ENCODE measurements at places on chromosomes 7 and 10.

GRCh38 chr7:3156508-3156907 is 112.8 kb upstream of the CARD11 start:
- no peak for DNase-seq

GRCh38 chr10:92965314-92965713 is 95.3 kb upstream of the CYP26C1 start:
- peak; percentile 3 for DNase-seq

- DNase-seq, result no peak
Observed at GRCh38 chr10:103897241-103897774, 20.7 kb downstream of the STN1 start.

DNA sequence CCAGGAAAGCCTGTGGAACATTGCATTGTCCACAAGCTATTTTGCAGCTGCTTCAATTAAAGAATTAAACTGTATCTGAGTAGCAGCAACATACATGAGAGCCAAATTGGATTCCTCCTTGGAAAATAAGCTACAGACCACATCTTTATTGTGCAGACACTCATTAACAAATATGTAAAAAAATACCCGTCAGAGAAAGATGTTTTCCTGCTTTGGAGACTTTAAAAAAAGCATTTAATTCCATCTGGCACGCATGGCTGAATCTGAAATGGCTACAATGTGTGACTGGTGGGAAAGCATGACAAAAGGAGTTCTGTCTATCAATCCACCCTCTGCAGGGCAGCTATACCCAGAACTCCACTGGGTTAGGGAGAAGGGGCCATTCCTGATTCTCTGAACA is 73.1 kb upstream of the HPS1 start:
- DNase-seq, result no peak

DNA sequence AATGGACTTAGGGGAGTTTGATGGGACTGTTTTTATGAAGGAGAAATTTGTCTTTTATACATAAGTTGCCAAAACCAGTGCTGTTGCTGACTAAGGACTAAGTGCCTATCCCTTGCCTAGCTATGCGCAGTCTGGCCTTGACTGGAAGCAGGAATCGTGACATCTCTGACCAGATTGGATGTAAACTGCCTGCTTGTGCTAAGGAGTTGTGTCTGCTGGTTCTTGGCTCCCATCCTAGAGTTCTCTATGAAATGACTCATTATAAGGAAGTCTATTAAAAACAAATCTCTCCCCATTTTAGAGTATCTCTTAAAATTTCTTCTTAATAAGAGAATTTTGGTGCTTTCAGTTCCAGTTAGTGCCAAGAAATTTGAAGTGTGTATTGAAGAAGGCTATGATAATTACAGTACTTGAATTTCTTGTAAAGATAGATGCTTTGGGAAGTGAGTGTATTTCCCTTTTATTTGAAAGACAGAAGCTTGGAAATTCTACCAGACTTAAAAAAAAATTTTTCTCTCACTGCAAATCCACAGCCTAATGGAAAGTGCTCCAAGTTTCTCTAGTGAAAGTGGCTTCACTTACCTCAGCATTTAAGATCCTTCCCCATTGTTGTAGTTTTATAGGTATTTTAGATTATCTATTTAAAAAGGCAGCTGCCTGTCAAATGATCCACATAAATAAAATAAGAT is 77.6 kb downstream of the BICC1 start:
- DNase-seq, result no peak

DNA sequence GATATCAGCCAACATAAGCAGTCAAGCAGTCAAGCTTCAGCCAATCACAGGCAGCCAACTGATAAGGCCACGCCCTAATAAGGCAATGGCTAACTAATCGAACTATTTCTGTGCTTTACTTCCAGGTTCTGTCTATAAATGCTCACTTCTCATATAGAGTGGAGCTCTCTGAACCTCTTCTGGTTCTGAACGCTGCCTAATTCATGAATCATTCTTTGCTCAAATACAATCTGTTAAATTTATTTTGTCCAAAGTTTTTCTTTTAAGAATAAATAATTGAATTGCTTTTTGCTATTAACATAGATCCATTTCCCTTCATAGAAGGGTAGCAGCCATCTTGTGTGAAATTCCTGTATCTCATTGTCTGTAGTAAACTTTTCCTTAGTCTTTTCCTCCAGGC is 97.9 kb upstream of the TMEM72 start:
- no peak for DNase-seq

GRCh38 chr10:44044549-44044948 is 340.3 kb downstream of the CXCL12 start:
- no peak for DNase-seq

DNA sequence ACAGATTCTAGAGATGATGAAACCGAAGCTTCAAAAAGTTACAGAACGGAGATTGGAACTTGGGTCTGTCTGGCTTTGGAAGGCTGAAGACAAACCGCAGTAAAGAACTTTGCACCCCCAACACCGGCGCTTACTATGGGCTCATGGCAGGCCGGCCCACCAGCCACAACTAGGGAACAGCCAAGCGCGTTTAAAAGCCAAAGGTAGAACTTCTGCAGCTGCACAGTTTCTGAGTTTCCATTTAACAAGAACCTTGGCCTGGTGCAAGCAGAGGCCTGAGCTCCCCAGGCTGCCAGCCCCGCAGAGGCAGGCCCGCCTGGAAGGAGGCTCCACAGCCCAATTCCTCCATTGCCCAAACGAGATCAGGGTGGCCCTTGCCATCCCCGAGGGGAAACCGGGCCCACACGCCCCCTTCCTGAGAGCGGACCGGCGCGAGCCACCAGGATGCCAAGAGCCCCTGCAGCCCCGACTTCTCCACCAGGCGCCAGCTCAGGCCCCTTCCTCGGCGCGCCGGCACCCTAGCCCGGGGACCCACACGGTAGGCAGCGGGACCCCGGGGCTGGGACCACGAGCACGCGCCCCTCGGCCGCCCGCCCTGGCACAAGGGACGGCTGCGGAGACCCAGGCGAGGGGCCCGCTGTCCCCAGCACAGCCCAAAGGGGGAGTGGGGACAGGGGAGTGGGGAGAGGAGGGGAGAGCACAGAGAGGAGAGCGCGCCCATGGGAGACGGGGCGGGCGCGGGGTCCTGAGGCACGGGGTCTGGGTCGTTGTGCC is 566 bp downstream of the MAD1L1 start:
- DNase-seq, result no peak

Data from NCI-H2081 (cell line).